Activated CD4-positive, alpha-beta T cell treated with anti-CD3 and anti-CD28 coated beads for 48 hours (primary cell): ENCODE measurements at places on chromosomes 4 and X.

DNA sequence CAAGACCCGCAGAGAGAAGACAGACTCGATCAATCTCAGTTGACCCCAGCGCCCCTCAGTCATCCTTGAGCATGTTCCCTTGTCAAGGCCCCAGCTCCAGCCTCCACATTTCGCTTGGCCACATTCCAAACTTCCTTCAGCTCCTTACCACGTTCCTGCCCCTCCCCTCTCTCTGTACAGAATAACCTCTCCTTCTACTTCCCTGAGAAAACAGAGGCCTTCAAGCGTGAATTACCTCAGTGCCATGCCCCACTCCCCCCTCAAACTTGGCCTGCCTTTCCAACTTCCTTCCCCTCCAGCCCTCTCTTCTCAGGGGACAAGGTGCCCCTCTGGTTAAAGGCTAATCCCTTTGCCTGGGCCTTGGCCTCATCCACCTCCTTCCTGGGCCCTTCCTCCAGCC is 3.2 kb upstream of the RIPPLY1 start:
- DNase-seq: no peak

- DNase-seq: no peak
These were observed 24.2 kb downstream of the RASSF6 start for GRCh38 chr4:73596001-73596400.

DNA sequence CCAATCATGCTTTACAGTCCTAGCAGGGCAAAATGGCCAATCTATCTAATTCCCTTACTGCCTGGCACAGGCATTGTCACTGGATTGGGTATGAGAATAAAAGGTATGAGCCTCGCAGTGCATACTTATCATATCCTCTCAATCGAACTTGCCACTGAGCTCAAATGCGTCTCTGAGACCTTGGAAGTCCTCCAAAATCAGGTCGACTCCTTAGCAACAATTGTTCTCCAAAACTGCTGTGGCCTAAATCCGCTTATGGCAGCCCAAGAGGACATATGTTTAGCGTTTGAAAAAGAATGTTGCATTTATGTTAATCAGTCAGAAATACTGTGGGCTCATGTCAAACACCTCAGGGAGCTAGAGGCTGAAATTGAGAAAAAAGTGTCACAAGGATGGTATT is 69.7 kb downstream of the SPIN4 start:
- DNase-seq: no peak

- DNase-seq: no peak
These were observed 422.5 kb downstream of the ZIC3 start for GRCh38 chrX:137988470-137988869.

- no peak for DNase-seq
These were observed 3.3 kb upstream of the GASK1B start for GRCh38 chr4:158176108-158176507.

DNA sequence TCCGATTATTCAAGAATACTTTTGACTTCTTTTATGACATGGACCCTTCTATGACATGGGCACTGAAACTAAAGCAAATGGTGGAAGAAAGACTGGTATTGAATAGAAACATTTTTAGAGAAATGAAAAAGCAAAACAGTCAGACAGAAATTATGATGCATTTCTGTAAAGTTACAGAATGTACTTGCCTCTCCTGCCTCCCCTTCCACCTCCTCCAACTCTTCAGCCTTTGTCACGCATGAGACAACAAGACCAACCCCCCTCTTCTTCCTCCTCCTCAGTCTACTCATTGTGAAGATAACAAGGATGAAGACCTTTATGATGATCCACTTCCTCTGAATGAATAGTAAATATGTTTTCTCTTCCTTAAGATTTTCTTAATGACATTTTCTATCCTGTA is 46.3 kb upstream of the HUWE1 start:
- DNase-seq: peak; percentile 49

- DNase-seq: no peak
These were observed 127.1 kb downstream of the ATRX start for GRCh38 chrX:77658886-77659285.

DNA sequence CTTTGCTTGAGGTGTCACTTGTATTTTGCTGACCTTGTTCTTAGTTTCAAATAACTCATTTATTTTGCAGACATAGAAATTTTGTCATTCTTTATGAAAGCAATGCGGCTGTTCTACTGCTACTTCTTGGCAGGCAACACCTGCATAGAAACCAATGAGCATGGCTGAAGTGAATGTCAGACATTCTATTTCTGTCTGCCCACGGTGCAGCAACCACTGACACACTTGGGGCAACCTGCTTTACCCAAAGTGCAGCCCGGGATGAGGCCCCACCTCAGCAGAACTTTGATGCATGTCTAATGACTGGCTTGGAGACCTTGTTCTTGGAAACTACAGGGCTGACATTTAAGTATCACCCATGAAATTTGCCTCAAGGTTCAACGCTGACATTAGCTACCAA is 93.6 kb downstream of the RBM47 start:
- no peak for DNase-seq

DNA sequence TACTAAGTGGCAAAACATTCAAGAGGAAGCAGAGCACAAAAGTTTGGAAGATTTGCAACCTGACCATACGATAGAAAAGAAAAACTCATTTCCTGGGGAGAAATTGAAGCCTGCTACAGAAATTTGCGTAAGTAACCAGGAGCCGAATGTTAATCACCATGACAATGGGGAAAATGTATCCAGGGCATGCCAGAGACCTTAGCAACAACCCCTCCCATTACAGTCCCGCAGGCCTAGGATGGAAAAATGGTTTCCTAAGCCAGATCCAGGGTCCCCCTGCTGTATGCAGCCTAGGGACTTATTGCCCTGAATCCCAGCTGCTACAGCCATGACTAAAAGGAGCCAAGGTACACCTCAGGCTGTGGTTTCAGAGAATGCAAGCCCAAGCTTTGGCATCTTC is 472.2 kb upstream of the KLHL4 start:
- DNase-seq: no peak

- DNase-seq: no peak
These were observed 195.7 kb downstream of the SHROOM3 start for GRCh38 chr4:76630741-76631140.

- DNase-seq: no peak
These were observed 104.4 kb upstream of the RAB40AL start for GRCh38 chrX:102832661-102833060.

DNA sequence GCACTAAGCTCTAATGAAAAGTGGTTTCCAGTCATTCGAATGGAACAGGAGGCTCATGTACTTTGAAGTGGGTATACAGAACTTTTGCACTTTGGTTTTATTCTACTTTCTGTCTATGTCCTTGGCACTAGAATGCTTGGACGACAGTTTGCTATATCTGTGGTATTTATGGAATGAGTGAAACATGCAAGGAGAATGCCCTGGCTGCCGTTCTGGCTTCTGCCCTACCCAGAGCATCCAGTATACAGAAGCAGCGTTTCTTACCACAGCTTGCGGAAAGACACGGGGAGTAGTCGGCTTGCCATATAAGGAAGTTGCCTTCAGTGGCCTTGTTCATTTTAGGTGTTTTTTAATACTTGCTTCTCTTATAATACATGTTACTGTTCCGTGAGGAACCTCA is 98.0 kb downstream of the TBL1X start:
- DNase-seq: no peak

DNA sequence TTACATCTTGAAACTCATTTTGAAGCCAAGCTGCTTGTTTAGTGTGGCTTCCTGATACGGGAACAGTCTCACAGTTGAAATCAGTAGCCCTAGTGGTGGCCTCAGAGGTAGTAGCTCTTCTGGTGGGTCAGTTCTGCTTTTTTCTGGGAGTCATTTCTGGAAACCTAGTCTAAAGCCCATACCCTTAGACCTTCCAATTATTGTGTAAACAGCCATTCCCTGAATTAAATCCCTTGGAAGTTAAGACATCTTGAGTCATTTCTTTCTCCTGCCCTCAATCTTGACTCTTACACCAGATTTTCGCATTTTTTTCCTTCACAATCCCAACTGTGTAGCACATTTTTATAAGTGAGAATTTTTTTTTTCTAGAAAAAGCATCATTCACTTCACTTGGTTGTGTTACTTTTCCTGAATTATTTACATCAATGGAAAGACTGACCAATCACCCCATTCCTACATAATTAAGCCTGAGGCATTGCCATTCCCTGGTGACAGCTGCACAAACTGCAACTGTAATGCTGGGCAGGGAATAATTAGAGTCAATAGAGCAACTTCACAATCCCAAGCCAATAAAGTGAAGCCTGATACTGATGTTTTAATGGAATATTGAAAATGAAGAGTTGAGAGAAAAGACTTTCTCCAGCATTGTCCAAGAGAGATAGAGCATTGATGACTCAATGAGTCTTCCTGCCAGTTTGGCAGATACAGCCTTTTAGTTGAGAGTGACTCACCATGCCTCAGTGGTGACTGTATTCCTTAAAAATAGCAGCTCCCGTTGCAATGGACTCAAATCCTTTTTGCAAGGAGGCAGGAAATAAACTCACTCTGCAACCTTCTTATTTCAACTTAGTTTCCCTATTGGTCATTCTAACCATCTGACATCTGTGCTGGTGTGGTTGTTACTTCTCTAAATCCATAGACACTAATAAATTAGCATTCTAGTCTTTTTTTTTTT is 13.0 kb upstream of the SEPSECS start:
- no peak for DNase-seq

- DNase-seq: no peak
These were observed 368.7 kb downstream of the GBA3 start for GRCh38 chr4:23061431-23061830.

GRCh38 chr4:2063557-2064275 is 4.6 kb downstream of the NAT8L start:
- DNase-seq: no peak

DNA sequence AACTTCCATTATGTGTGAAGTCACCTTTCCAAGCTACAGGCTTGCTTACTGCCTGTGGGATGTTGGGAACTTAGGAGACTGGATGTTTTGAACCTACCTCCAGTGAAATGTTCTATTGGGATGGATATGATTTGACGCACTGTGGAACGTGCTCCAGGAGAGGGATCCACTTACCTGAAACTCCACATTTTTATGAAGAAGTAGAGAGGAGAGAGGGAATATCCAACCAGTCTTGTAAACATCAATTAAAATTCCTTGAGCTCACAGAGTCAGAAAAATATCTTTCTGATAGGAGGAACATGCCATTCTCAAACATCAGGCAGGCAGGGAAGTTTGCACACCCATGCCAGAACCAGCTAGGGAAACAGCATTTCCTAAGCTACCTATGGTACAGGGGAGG is 91.1 kb upstream of the MAOA start:
- DNase-seq: no peak

- no peak for DNase-seq
These were observed 5.6 kb downstream of the AMOT start for GRCh38 chrX:112835019-112835418.

DNA sequence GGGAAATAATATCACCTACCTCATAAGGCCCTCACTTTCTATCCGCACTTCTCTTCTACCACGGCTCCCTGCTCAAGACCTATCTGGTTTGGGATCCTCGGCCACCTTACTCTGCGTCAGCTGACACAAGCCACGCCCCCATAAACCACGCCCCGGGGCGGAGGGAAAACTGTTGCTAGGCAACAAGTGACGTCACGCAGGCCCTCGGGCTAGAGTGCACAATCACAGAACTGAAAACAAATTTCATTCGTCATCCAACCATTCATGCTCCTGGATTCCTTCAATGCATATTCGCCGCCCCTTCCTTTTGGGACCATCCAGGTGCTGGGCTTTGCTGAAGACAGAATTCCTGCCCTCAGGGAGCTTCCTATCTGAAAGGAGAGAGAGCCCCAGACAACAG is 66.3 kb downstream of the SMC1A start:
- peak; percentile 31 for DNase-seq

DNA sequence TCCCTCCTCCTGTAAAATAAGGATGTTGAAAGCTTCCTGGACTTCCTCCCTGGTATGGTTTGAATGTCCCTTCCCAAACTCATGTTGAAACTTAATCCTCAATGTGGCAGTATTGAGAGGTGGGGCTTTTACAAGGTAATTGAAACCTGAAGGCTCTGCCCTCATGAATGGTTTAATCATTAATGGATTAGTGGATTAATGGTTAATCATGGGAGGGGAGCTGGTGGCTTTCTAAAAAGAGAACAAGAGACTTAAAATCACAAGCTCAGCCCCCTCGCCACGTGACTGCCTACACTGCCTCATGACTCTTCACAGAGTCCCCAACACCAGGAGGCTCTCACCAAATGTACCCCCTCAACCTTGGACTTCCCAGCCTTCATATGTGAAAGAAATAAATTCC is 124.6 kb upstream of the ANXA3 start:
- no peak for DNase-seq

GRCh38 chr4:10965196-10965595 is 280.6 kb upstream of the CLNK start:
- no peak for DNase-seq

- no peak for DNase-seq
These were observed 63.0 kb downstream of the HADH start for GRCh38 chr4:108052558-108053120.
